ENCODE measurements at places on chromosomes 11 and 22. TPM values are rescaled to one million over a fixed set of nuclear protein-coding genes. Genes with fewer than 3 reads are reported as not detected.
A peak's percentile ranks its signal among the peaks of the same experiment; 100 is the strongest.

DNA sequence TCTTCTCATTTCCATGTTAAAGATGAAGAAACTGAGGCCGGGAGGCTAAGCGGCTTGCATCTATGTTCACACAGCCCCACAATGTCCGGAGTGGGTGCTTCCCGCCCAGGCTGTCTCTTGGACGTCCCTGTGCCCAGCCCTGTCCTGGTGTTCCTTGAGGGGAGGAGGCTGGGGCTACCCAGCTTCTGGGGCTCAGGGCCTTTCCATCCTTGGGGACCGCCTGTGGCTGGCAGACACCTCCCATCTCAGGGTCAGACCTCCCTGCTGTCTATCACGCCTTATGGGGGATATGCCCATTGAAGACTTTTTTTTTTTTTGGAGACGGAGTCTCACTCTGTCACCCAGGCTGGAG lies 95.5 kb downstream of the WNT7B start:
- H3K4me1 ChIP-seq = peaks cover 3% of the 10 kb centered on the region
- peaks cover 66% of the 10 kb centered on the region for H3K27me3 ChIP-seq
- H3K36me3 ChIP-seq = no peaks in the 10 kb centered on the region

- no peak overlapping the region for H3K27ac ChIP-seq
- no peaks in the 10 kb centered on the region for H3K36me3 ChIP-seq
- H3K4me1 ChIP-seq = no peaks in the 10 kb centered on the region
- peak; percentile 25 for DNase-seq
Measured at GRCh38 chr22:32555581-32555980, 81.0 kb downstream of the FBXO7 start.

GRCh38 chr11:58506935-58507334 lies 970 bp downstream of the OR5B21 start:
- H3K27ac ChIP-seq = no peak overlapping the region
- H3K27me3 ChIP-seq = peaks cover 2% of the 10 kb centered on the region
- H3K36me3 ChIP-seq = no peaks in the 10 kb centered on the region

GRCh38 chr11:77001613-77002012 lies 32.6 kb upstream of the B3GNT6 start:
- no peaks in the 10 kb centered on the region for H3K36me3 ChIP-seq
- peaks cover 9% of the 10 kb centered on the region for H3K4me1 ChIP-seq
- H3K27ac ChIP-seq = peak overlapping the region; percentile 60
- H3K4me3 ChIP-seq = no peak overlapping the region
- no peaks in the 10 kb centered on the region for H3K27me3 ChIP-seq

GRCh38 chr11:27926981-27927481 lies 180.9 kb downstream of the KIF18A start:
- H3K36me3 ChIP-seq = no peaks in the 10 kb centered on the region
- no peaks in the 10 kb centered on the region for H3K27me3 ChIP-seq
- peak; percentile 64 for DNase-seq

GRCh38 chr11:35144136-35144741 lies 5.3 kb downstream of the CD44 start:
- H3K36me3 ChIP-seq = no peaks in the 10 kb centered on the region
- no peak overlapping the region for H3K27ac ChIP-seq
- peaks cover 4% of the 10 kb centered on the region for H3K27me3 ChIP-seq
- DNase-seq = no peak
- peaks cover 3% of the 10 kb centered on the region for H3K4me1 ChIP-seq
- H3K4me3 ChIP-seq = no peak overlapping the region

DNA sequence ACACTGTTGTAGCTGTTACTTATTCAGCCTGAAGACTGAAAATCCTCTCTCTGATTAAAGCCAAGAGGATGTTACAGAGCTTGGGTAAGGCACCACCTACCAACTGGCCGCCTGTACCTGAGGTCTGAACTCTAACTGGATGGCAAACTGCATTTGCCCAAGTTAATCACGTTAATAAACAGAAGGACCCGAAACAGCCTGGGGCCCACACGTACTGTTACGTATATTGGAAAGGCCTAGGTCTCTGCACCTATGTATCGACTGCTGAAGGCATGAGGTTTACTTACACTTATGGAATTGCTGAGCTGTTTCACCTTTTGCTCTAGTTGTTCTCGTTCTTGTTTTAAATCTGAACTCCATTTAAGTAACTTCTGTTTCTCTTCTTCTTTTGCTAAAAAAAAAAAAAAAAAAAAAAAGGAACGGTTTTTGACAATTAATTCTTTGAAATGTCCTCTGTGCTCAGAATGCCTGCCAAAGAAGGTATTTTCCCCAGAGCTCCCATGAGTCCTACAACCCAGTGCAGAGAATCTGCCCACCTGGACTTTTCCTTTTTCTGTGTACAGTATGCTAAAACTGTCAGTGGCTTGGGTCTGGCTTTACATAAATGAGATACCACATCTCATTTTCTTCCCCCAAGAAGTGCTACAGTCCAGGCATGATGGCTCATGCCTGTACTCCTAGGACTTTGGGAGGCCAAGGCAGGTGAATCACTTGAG lies 13.1 kb downstream of the LARGE2 start:
- H3K27me3 ChIP-seq = no peaks in the 10 kb centered on the region
- peaks cover 49% of the 10 kb centered on the region for H3K36me3 ChIP-seq
- peaks cover 11% of the 10 kb centered on the region for H3K4me1 ChIP-seq
- no peak overlapping the region for H3K4me3 ChIP-seq
- peak overlapping the region; percentile 84 for H3K27ac ChIP-seq

DNA sequence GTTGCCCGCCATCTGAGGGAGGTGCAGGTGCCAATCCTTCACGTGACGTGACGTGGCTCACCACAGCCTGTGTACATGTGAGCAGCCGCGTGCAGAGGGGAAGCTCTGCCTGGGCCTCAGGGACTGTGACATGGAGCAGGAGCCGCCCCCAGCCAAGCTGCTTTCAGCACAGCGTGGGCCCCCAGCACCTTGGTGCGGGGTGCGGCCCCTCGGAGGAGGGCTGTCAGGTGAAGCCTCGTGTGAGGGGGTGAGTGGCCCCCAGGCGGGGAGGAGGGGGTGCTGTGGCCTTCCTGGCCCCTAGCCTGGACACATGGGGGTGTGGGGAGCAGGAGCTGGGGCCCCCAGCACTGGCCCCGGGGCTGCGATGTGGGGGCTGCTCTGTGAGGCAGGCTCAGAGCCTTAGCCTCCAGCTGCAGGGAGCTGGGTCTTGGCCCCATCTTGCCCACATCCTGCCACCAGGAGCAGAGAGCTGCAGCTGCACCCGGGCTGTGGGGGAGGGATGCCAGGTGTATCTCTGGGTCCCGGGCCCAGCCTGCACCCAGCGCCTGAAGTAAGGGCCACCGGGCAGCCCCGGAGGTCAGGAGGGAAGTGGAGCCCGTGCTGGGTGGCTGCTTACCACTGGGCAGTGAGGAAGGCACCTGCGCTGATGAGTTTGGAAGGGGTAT lies at the start of gene ADORA2A:
ADORA2A (plus strand) TSS at position 100 of the 665 bp plus-strand sequence. CDS start 5,806 bp downstream, outside the sequence.
- no peak for DNase-seq
- H3K27ac ChIP-seq = no peak within 1 kb of the TSS
- H3K4me1 ChIP-seq = no peaks in the 10 kb centered on the region

- H3K4me3 ChIP-seq = peak overlapping the region; percentile 77
- no peaks in the 10 kb centered on the region for H3K36me3 ChIP-seq
- DNase-seq = no peak
- no peaks in the 10 kb centered on the region for H3K27me3 ChIP-seq
- peaks cover 39% of the 10 kb centered on the region for H3K4me1 ChIP-seq
- peak overlapping the region; percentile 12 for H3K27ac ChIP-seq
Measured at GRCh38 chr22:46577368-46578249, 40.2 kb upstream of the CELSR1 start.

DNA sequence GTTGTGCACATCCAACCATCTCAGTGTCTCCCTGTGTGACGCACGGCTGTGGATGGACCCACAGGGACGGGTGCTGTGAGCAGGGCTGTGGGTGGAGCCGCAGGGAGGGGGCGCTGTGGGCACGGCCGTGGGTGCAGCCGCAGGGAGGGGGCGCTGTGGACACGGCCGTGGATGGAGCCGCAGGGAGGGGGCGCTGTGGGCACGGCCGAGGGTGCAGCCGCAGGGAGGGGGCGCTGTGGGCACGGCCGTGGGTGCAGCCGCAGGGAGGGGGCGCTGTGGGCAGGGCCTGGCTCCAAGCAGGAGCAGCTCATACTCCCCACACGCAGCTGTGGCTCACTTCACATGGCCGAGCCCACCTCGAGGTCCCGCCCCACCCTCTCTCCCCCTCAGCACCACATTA lies 6.0 kb upstream of the MAPK11 start:
- H3K4me1 ChIP-seq = peaks cover 6% of the 10 kb centered on the region
- no peak overlapping the region for H3K27ac ChIP-seq
- H3K27me3 ChIP-seq = peaks cover 16% of the 10 kb centered on the region
- DNase-seq = peak; percentile 72

- H3K27me3 ChIP-seq = no peaks in the 10 kb centered on the region
- H3K36me3 ChIP-seq = no peaks in the 10 kb centered on the region
- H3K4me3 ChIP-seq = no peak overlapping the region
- DNase-seq = peak; percentile 19
Measured at GRCh38 chr11:73095613-73096012, 46.5 kb downstream of the FCHSD2 start.

DNA sequence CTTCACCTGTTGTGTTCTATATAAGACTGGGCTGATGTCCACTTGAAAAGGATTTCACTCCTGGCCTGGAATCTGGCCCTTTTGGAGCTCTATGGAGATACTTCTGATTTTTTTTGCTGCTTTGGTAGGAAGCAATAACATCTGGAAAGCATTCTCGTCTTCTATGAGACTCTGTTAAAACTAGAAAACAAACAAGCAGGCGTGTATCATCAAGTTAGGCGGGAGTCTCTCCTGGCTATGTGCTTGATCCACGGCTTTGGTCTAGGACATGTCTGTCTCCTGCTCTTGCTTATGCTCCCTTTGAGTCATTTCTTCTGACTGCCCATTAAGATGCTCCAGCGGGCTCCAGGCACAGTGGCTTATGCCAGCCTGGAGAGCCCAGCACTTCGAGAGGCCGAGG lies 121.4 kb upstream of the TTC12 start:
- H3K4me3 ChIP-seq = no peak overlapping the region
- no peak overlapping the region for H3K27ac ChIP-seq
- H3K36me3 ChIP-seq = no peaks in the 10 kb centered on the region
- DNase-seq = no peak
- H3K27me3 ChIP-seq = no peaks in the 10 kb centered on the region

DNA sequence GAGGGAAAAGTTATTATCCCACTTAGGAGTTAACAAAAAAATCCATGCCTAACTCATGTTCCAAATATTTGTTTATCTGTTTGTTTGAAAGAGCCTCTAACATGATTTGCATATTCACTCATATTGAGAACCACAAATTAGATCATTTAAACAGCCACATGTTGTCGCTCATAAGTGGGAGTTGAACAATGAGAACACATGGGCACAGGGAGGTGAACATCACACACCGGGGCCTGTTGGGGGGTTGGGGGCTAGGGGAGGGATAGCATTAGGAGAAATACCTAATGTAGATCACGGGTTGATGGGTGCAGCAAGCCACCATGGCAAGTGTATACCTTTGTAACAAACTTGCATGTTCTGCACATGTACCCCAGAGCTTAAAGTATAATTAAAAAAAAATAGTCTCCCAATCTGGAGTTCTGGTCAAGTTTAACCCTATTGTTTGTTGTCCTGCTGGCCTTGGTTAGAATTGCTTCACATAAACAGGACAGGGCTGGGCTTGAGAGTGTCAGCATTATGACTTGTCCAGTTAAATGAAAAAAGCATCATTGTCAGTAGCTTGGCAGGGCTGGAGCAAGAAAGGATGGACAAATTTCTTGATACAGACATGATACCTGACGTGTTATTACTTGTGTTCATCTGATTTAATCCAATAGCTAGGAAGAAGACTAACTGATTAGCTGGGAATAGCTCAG lies 57.8 kb upstream of the PSMA1 start:
- H3K4me1 ChIP-seq = no peaks in the 10 kb centered on the region
- no peak overlapping the region for H3K4me3 ChIP-seq
- no peaks in the 10 kb centered on the region for H3K36me3 ChIP-seq

- no peak for DNase-seq
- H3K4me3 ChIP-seq = no peak overlapping the region
- H3K36me3 ChIP-seq = no peaks in the 10 kb centered on the region
Measured at GRCh38 chr11:116373104-116373944, 399.5 kb downstream of the BUD13 start.

DNA sequence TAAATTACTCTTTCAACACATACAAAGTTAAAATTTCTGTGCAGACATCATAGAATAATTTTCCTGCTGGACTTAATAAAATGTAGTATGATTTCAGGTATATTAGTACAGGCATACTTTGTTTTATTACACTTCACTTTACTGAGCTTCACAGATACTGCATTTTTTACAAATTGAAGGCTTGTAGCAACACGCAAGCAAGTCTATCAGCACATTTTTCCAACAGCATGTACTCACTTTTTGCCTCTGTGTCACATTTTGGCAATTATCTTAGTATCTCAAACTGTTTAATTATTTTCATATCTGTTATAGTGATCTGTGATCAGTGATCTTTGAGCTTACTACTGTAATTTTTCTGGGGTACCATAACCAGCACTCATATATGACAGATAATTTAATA lies 44.5 kb downstream of the BBOX1 start:
- no peaks in the 10 kb centered on the region for H3K36me3 ChIP-seq
- H3K4me1 ChIP-seq = peaks cover 16% of the 10 kb centered on the region
- no peak overlapping the region for H3K4me3 ChIP-seq
- no peaks in the 10 kb centered on the region for H3K27me3 ChIP-seq
- H3K27ac ChIP-seq = no peak overlapping the region

DNA sequence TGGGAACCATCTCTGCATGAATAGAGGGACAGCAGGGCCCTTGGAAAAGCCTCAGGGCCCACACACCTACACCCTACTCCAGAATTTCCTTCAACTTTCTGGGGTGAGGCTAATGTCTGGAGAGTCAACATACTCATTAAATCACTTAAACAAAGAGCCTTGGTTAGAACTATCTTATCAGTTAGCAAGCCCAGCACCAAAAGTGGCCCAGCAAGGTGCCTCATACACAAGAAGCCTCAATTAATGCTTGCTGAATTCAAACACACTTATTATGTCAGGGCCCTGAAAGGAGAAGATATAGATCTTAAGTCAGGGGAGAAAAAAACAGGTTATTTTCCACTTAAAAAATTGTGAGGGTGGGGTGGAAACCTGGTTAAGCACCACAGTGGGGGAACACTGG lies 61.4 kb downstream of the C11orf58 start:
- H3K36me3 ChIP-seq = peaks cover 23% of the 10 kb centered on the region
- no peaks in the 10 kb centered on the region for H3K27me3 ChIP-seq
- H3K27ac ChIP-seq = peak overlapping the region; percentile 24
- DNase-seq = no peak
- peaks cover 13% of the 10 kb centered on the region for H3K4me1 ChIP-seq
- H3K4me3 ChIP-seq = no peak overlapping the region

Gene LRRC56
- 2.6 TPM for total RNA-seq

Gene SYT7
- total RNA-seq = 12.1 TPM

Gene RFPL2
- total RNA-seq = 0.51 TPM

Gene FGF19
- not detected for total RNA-seq

Gene C11orf91
- not detected for total RNA-seq

Gene PAAF1
- 40.8 TPM for total RNA-seq

Gene CD6
- 4.2 TPM for total RNA-seq

Gene ANGPTL5
- not detected for total RNA-seq
